ENCODE measurements at places on chromosomes 2 and 18. TPM values are rescaled to one million over a fixed set of nuclear protein-coding genes. Genes with fewer than 3 reads are reported as not detected.

DNA sequence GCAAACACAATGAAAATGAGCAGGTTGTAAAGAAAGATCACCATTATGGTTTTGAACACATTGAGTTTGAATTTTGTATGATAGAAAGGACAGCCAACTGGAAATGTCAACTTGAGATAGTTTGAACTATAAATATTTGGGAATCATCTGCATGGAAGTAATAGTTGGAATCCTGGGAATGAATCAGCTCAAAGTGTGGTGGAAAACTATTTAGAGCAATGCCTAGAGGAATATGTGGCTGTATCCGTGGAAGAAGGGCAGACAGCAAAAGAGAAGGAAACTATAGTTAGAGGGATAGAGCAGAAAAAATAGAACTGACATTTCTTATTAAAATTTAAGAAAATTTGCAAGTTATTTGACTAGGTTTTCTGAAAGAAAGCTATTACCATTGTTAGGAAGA, 112.5 kb upstream of the OTX1 start:
- no peak overlapping the region for H3K27ac ChIP-seq
- H3K36me3 ChIP-seq: no peaks in the 10 kb centered on the region
- no peak overlapping the region for H3K4me3 ChIP-seq
- no peaks in the 10 kb centered on the region for H3K27me3 ChIP-seq
- H3K4me1 ChIP-seq: no peaks in the 10 kb centered on the region
- DNase-seq: no peak

- no peak overlapping the region for H3K27ac ChIP-seq
- no peaks in the 10 kb centered on the region for H3K4me1 ChIP-seq
- no peak overlapping the region for H3K4me3 ChIP-seq
- DNase-seq: no peak
- H3K36me3 ChIP-seq: peaks cover 44% of the 10 kb centered on the region
- H3K27me3 ChIP-seq: no peaks in the 10 kb centered on the region
Observed at GRCh38 chr18:56615738-56616520, 22.5 kb downstream of the TXNL1 start.

DNA sequence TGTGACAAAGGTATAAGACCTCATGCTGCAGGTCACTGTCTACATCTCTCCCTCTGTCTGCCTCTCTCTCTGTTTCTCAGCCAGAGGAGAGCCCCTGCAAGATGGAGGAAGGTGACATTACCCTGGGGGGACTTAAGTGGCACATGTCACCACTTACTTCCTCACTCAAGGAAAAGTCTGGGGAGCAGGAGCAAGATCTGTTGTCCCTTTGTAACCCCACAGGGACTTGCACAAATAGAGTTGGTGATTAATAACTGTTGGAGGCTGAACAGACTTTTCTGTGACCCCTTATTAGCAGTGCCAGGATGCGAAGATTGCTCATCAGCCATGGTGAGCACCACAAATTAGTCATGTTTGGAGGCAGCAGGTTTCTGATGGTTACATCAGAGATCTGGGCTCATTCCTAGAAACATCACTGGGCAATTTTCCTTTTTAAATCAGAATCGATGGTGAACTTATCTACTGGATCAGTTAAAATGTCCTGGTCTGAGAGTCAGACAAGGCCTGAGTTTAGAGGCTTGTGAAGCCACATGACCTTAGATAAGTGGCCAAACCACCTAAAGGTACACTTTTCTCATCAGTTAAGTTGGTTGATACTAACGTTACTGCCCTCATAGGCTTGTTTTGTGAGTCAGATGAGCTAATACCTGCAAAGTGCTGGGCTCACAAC, 81.2 kb upstream of the LTBP1 start:
- H3K36me3 ChIP-seq: no peaks in the 10 kb centered on the region

- H3K27me3 ChIP-seq: no peaks in the 10 kb centered on the region
- peaks cover 18% of the 10 kb centered on the region for H3K36me3 ChIP-seq
- no peak for DNase-seq
- H3K4me1 ChIP-seq: peaks cover 2% of the 10 kb centered on the region
Observed at GRCh38 chr2:197107291-197108269, 181.1 kb upstream of the PGAP1 start.

DNA sequence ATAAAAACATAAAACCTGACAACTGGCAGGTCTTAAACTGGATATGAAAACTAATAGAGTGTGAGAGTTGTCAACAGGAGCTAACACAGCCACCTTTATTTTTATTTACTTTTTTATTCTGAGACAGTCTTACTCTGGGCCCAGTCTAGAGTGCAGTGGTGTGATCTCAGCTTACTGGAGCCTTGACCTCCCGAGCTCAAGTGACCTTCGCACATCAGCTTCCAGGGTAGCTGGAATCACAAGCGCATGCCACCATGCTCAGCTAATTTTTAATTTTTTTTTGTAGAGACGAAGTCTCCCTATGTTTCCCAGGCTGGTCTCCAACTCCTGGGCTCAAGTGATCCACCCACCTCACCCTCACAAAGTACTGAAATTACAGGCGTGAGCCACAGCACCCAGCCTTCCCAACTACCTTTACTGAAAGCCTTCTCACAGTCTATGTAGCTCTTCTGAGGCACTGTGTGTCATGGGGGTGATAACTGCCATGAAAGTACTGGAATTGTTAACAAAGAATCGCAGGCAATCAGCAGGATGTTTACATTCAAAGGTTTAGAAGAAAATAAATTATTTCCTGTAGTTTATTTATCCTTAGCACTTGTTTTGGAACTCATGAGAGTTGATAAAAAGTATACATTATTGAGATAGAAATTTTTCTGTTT, 24.3 kb downstream of the GDF7 start:
- no peak overlapping the region for H3K27ac ChIP-seq
- no peak overlapping the region for H3K4me3 ChIP-seq
- no peaks in the 10 kb centered on the region for H3K27me3 ChIP-seq
- DNase-seq: no peak

MAP3K19 gene
- total RNA-seq: not detected

Data from activated CD4-positive, alpha-beta memory T cell treated with anti-CD3 and anti-CD28 coated beads for 36 hours (primary cell).